ENCODE measurements at places on chromosomes 16 and 17.

- no peak for DNase-seq
These were observed 5.0 kb upstream of the MYL4 start for GRCh38 chr17:47203984-47204721.

DNA sequence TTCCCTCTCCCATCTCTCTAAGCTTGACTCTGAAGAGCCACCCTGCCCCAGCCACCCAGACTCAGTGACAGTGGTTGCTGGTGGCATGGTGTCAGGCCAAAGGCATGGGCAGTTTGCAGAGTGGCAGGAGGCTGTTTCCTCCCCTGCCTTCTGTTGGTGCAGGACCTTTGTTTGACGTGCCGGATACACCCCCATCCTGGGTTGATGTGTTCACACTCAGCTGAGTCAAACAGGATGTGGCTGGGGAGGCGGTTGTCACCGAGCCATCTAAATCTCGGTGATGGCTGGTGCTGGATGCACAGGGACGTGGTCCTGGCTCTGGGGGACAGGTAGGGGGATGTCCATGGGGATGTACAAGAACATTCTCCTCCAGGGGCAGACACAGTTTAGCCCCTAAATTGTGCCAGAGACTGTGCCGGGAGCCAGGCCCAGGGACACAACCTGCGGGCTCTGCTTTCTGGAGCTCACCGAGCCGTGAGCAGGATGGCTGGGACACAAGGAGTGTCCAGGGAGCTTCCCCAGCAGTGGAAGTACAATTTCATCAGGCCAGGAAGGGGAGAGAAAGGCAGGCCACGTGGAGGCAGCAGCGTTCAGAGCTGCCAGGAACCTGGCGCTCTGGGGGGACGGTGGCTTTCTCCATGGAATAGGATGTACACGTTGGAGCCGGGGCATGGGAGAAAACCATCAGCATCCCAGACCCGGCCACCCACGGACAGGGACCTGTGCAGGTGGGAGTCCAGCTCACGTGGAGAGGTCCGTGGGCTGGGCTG is 264.2 kb downstream of the SEC14L1 start:
- DNase-seq: no peak

DNA sequence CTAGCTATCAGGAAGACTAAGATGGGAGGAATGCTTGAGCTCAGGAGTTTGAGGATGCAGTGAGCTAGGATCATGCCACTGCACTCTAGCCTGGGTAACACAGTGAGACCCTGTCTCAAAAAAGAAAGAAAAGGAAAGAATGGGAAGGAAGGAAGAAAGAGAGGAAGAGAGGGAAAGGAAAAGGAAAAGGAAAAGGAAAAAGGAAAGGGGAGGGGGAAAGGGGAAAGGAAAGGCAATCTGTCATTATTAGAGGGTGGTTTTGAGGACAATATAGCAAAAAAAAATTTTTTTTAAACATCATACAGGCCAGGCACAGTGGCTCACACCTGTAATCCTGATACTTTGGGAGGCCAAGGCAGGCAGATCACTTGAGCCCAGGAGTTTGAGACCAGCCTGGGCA is 20.4 kb downstream of the JUP start:
- DNase-seq: no peak

DNA sequence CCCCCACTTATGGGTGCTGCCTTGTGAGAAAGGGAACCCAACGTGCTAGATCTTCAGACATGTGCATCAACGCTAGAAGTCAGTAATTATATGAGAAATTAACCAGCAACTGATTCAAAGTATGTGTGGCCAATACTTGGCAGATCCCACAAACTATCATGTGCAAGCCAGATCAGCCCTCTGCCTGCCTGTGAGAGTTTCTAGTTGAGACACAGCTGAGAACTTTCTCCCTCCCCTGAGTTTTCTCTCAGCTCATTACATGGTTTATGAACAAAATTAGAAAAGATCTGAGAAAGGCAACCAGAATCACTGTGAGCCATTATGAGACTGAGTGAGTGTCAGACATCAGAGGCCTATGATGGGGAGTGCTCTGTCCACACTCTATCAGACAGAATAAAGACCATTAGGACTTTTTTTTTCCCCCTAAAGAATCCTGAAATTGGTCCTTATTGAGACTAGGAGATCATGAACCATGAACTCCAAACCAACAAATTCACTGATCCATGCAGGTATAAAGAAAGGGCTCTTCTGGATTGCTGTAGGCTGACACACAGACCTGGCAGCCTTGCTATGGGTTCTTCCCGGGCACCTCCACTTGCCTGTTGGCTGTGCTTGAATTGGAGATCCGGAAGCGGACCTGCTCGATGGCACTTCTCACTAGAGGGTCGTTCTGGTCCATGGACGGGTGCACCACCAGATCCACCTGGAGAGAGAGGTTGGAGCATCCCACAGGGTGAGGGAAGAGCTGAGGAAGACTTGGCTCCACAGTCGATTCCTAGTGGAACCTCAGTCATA is 51.5 kb downstream of the GTF3C1 start:
- DNase-seq: no peak

- DNase-seq: peak; percentile 18
These were observed 23.8 kb downstream of the OSBPL7 start for GRCh38 chr17:47797797-47798196.

DNA sequence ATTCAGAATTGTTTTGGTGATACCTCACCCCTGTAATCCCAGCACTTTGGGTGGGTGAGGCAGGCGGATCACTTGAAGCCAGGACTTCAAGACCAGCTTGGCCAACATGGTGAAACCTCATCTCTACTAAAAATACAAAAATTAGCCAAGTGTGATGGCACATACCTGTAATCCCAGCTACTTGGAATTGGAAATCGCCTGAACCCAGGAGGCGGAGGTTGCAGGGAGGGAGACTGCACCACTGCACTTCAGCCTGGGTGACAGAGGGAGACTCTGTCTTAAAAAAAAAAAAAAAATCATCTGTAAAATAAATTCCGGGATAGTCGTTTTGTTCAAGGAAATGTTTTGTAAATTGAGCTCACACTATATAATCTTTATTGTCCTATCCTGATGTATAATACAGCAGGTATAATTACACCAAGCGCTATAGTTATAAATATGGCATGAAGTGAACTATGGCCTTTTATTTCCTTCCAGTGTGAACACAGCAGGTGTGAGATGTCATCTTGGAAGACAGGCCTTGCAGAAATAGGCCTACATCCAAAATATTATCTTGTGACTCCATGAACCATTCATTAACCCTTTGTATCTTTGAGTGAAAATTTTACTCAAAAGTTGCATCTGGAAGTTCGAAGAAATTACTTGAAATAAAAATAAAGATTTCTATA is 25.4 kb downstream of the PLA2G10 start:
- DNase-seq: no peak

DNA sequence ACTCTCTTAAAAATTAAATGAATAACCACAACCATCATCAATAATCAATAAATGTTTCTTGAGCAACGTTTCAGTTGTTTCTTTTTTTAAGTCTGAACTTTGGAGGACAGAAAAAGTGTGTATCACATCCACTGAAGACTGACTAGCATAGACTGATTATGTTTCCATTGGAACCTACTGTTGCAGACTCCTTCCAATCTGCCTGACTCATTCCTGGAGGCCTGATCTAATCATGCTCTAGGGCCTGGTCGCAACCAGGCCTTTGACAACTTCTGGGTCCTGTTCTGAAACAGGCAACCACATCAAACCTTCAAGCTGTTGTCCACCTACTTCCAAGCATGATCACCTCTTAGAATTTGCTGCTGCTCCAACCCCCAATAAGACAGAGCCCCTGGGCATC is 109.2 kb upstream of the NUDT7 start:
- no peak for DNase-seq

GRCh38 chr16:88790312-88791211 is 5.5 kb upstream of the PIEZO1 start:
- no peak for DNase-seq

- DNase-seq: no peak
These were observed 42.0 kb upstream of the MMD start for GRCh38 chr17:55463600-55463999.

DNA sequence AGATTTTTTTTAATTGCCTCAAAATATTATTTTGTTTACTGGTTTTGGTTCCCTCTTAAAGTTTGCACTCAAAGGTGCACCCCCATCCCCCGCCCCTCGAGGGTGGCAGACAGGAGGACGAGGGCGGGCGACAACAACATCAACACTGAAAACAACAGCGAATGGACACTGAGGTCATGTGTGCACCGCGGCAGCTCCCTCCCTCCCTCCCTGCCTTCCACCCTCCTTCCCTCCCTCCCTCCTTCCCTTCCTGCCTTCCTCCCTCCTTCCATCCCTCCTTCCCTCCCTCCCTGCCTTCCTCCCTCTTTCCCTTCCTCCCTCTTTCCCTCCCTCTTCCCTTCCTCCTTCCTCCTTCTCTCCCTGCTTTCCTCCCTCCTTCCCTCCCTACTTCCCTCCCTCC is 1.5 kb upstream of the OSGIN1 start:
- no peak for DNase-seq

- DNase-seq: no peak
These were observed 57.1 kb downstream of the SPECC1 start for GRCh38 chr17:20066253-20066652.

- DNase-seq: no peak
These were observed 343.7 kb downstream of the CPPED1 start for GRCh38 chr16:12460064-12460392.

DNA sequence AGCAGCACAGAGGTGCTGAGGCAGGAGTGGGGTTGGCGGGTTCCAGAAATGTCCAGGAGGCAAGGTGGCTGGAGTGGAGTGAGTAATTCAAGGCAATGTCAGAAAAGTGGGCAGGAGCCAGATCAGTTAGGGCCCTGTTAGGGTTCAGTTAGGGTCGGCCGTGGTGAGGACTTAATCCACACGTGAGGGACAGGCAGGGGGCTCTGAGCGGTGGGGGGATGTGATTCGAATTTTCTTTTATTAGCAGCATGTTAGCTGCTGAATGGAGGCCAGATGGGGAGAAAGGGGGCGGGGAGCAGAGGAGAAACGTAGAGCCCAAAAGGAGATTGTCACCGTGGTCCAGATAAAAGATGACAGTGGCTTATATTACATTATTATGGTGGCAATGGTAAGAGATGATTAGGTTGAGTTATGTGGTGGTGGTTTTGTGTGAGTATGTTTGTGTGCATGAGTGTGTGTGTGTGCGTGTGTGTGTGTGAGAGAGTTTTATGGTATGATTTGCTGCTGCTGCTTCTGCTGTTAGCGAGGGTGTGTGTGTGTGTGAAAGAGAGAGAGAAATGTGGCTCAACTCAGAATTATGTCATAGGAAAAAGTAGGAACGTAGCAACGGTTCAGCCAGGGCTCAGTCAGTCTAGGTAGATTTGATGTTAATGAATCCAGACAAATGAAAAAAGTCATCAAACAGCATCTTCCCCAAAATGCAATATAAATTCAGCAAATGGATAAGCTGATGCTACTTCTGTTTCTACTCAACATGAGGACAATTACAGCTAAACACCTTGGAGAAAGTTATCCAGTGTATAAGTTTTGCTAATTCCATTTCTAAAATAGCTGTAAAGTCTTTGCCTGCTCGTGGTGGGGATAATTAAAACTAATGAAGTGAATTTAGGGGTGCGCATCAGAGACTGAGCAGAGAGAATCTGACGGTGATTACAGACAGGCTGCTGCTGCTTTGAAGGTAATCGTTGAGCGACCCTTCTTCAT is 390.6 kb downstream of the HAPSTR1 start:
- no peak for DNase-seq

DNA sequence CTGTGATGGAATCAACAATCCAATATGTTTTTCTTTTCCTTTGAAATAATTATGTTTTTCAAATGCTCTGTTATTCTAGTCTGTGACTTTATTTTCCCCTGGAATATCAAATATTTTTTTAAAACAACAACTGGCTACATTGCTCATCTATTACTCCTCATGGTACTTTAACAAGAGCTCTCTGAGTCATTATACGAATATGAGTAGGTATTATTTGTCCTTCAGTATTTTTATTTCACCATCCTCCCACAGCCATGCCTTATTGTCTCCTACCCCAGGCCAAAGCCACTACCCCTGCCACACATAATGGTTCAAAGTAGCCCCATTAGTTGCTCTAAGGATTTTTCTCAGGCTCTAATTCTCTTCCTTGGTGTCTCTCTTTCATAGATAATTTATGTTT is 1572.3 kb downstream of the CDH8 start:
- DNase-seq: no peak

- peak; percentile 88 for DNase-seq
These were observed 5.4 kb upstream of the TOP2A start for GRCh38 chr17:40422990-40423633.

DNA sequence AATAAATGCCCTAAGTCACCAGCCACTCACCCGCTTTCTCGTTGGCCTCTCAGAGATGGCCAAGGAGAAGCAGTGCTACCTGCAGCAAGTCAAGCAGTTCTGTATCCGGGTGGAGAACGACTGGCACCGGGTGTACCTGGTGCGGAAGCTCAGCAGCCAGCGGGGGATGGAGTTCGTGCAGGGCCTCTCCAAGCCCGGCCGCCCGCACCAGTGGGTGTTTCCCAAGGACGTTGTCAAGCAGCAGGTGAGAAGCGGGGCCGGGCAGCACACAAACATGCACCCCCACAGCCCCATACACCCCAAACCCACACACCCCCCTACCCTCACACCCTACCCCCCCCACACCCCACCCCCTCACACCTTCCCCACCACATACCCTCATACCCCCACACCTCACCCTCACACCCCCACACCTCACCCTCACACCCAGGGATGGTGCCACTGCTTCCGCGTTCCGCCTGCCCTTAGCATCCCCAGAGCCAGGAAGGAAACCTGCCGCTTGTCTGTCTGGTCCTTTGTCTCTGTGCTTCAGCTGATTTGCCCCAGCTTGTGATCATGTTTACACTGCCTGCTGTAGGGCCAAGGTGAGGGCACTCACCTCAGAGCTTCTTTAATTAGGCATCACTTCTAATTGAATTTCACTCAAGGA is 41.9 kb upstream of the ENDOV start:
- DNase-seq: no peak

DNA sequence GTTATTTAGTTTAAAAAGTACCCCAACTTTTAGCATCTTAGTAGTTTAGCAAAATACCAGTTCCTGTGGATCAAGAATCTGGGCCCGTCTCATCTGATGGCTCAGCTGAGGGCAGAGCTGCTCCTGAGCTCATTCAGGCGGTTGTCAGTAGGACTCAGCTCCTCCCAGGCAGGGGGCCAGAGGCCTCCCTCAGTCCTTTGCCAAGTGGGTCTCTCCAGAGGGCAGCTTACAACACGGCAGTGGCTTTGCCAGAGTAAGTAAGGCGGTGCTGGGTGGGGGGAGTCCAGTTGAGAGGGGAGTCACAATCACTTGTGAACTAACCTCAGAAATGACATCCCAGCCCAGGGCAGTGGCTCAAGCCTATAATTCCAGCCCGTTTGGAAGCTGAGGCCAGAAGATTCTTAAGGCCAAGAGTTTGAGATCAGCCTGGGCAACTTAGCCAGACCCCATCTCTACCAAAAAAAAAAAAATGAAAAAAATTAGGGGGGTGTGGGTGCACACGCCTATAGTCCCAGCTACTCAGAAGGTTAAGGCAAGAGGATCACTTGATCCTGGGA is 81.5 kb upstream of the MED9 start:
- no peak for DNase-seq

DNA sequence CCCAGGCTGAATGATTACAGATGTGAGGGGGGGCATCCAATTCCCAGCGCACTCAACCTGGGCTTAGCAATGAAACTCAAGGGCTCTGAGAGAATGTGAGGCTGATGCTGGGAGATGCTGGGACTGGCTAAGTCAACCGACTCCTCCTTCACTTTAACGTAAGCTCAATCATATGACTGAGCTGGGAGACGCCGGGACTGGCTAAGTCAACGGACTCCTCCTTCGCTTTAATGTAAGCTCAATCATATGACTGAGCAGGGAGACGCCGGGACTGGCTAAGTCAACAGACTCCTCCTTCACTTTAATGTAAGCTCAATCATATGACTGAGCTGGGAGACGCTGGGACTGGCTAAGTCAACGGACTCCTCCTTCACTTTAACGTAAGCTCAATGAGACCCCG is 179.4 kb downstream of the VPS53 start:
- no peak for DNase-seq

- DNase-seq: peak; percentile 70
These were observed 25.4 kb downstream of the PELP1 start for GRCh38 chr17:4678448-4679026.

Measured in mesendoderm (in vitro differentiated cells).